ENCODE measurements at places on chromosomes 2 and 18.

GRCh38 chr2:149219856-149220255 lies 110.5 kb upstream of the LYPD6 start:
- DNase-seq: peak; percentile 91

DNA sequence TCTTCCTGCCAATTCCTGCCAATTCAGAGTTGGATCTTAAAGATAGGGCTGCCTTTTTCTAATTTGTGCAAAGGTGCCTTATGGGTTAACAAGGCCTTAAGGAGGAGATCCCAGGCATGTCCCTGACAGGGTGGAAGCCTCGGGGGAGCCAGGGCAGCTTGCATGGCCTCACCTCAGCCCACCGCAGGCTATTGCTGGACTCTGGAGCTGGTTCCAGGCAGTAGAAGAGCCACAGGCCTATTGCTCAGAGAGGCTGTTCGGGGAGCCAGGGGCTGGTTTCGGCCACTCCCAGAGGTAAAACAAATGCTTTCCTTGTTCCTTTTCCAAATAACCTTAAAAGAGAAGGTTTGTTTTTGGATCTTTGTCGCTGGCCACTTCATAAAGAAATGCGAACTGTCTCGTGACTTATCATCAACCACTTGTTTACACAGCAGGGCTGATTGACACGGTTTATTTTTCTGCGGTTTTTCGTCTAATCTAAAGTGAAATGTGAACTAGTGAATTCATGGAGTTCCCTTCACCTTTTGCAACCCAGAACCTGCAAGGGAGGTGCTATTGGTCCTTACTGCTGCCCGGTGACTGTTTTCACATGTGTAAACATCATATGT lies 108.6 kb downstream of the APOB start:
- DNase-seq: no peak

DNA sequence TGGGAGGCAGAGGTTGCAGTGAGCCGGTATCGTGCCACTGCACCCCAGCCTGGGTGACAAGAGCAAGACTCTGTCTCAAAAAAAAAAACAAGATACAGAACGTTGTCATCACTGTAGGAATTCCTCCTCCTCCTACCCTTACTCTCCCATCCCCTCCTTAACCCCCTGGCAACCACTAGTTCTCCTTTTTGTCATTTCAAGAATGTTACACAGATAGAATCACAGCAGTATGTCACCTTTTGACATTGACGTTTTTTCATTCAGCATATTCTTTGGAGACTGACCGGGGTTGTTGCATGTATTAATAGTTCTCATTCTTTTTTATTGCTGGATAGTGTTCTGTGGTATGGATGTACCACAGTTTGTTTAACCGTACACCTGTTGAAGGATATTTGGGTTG lies 32.4 kb downstream of the TTLL4 start:
- peak; percentile 54 for DNase-seq

DNA sequence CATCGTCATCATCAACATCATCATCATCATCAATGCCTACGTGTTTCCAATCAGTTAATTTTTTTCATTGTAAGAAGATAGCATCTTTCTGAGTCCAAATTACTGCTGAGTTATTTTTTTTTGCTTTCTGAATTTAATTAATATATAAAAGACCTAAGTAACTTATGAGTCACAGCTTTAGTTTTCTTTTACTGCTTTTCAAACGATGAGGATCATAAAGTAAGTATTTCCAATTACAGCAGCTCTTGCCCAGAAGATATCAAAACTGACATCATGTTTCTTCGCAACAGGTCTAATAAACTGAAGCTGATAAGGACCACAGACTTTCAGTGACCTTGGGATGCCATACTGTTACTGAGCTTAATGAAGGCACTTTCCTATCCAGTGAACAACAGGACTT lies 442.2 kb downstream of the DSEL start:
- DNase-seq: no peak

- no peak for DNase-seq
These were observed 85.6 kb downstream of the MOGAT1 start for GRCh38 chr2:222756951-222757650.
